ENCODE measurements at places on chromosomes 6 and 20. TPM values are rescaled to one million over a fixed set of nuclear protein-coding genes. Genes with fewer than 3 reads are reported as not detected.

Gene AKAP12
- total RNA-seq: 226 TPM

Gene GHRH
- total RNA-seq: not detected

Gene MAD2L1BP
- total RNA-seq: 27.7 TPM

Gene PDYN
- total RNA-seq: not detected

Gene TP53INP2
- 17.1 TPM for total RNA-seq

Gene SOBP
- total RNA-seq: 4.0 TPM

Gene MPIG6B
- 0.33 TPM for total RNA-seq

Gene DEFB127
- total RNA-seq: not detected

Gene WFDC10B
- not detected for total RNA-seq

Gene LY6G5C
- 1.4 TPM for total RNA-seq

Gene TTK
- total RNA-seq: 2.7 TPM

Gene SPATS1
- not detected for total RNA-seq

Gene SLC22A7
- total RNA-seq: not detected

Gene MAPK13
- 10.9 TPM for total RNA-seq

Gene TAP1
- total RNA-seq: 76.9 TPM

Gene PSMB8
- 40.7 TPM for total RNA-seq

Gene SRMS
- total RNA-seq: not detected

Gene SLCO4A1
- total RNA-seq: 9.0 TPM

Gene GPR63
- 0.22 TPM for total RNA-seq

All from subcutaneous adipose tissue (tissue), 4 donors.